Stimulated activated CD8-positive, alpha-beta memory T cell treated with anti-CD3 and anti-CD28 coated beads, Interleukin-4, amount 100 ng/mL, for 1 hour (primary cell): ENCODE measurements at places on chromosomes 7 and 10.

- no peak for DNase-seq
Measured at GRCh38 chr10:121309164-121309563, 289.1 kb downstream of the FGFR2 start.

GRCh38 chr7:84612981-84613681 is 418.5 kb upstream of the SEMA3A start:
- DNase-seq, result no peak

- no peak for DNase-seq
Measured at GRCh38 chr10:3867454-3868270, 82.7 kb upstream of the KLF6 start.

DNA sequence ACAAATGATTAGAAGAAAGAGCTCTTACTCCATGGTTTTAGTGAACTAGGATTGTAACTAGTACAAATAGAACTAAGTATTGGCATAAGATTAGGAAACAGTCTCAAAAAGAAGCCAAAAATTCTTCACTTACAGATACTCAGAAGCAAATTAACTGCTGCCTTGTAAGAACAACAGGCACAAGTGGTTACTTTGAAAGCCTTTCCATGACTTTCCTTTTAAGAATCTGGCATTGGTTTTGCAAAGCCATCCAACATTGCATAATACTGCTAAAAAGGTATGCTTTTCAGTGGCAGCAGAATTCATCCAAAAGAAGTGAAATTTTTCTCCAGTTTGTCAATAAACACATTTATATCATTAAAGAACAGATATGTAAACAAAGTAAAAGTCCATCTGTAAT is 126.8 kb upstream of the ODAD2 start:
- DNase-seq, result no peak

GRCh38 chr7:130304878-130305277 is 11.9 kb downstream of the CPA4 start:
- no peak for DNase-seq

DNA sequence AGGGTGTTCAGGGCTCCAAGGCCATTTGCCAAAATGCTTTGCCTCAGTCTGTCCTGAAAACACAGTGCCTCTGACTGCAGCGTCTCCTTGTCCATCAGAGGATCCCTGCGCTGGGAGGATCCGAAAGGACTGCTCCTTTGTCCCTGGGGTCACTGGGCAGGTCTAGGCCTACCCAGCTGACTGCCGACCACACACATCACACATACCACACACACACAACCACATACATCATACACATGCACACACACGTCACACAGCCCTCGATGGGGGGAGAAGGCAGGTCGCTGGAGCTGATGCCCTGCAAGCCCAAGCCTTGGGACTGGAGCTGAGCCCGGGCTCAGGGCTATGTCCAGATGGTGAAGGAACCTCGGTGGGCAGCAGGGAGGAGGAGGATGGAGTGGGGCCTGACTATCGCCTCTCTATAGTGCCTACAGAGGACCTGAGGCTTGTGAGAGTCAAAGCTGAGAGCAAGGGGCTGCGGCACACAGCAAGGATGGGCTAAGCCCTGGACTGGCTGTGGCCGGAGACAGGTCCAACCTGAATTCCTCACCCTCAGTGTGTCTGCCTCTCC is 29.1 kb downstream of the GPRIN2 start:
- no peak for DNase-seq

GRCh38 chr7:127021019-127021738 is 231.6 kb downstream of the GRM8 start:
- no peak for DNase-seq

DNA sequence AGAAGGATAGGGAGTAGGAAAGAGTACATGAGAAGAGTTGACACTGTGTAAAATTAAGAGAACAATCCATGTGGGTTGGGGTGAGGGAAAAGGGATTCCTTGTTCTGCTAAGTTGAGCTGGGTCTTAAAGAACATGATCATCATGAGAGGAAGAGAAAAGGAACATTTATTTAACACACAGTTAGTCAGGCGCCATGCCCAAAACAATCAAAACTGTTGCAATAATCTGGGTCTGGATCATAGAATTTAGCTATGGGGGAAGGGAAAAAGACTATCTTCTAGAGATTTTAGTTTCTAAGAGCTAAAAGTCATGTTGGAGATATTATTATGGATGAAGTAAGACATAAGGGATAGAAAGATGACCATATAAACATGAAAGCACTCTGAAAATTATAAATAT is 178.9 kb downstream of the SEM1 start:
- no peak for DNase-seq

- DNase-seq, result no peak
Measured at GRCh38 chr10:100575585-100576281, 40.0 kb downstream of the HIF1AN start.

GRCh38 chr10:121593281-121594075 is 4.8 kb downstream of the FGFR2 start:
- no peak for DNase-seq

- no peak for DNase-seq
Measured at GRCh38 chr7:27700501-27700900, 37.8 kb upstream of the HIBADH start.

DNA sequence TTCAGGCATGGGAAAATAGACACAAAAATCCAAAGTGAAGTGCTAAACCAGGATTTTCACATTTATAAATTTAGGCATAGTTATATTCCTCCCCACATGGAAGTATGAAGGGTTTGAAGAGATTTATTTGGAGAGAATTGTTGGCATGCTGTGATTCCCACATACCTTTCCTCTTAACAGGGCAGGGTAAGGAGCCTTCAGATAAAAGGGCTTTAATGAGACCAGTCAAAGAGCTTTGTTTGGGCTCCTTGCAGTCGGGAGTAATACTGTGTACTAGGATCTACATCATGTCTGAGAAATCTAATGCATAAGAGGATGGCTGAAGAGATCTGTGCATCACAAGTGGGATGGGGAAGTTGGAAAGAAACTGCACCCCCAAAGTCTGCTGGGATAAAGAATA is 140.8 kb upstream of the PTN start:
- DNase-seq, result no peak

DNA sequence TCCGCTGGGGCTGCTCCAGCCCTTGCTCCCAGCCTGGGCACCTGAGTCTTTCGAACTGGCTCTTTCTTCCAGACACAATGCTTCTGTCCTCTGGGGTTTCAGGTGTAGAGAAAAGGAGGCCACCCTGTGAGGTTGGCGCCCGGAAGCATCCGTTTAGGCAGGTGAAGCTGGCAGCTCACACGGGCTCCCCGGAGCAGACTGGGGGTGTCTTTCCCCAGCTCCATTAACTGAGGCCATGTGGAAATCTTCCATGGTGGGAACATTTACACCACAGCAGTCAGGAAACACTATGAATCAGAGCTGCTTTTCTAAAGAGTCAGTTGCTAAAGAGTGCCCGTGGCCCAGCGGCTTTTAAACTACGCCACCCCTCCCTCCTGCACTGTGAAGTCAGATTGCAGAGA is 29.2 kb downstream of the PRKAG2 start:
- DNase-seq, result no peak

GRCh38 chr10:70048030-70048723 is 4.5 kb upstream of the MACROH2A2 start:
- no peak for DNase-seq

DNA sequence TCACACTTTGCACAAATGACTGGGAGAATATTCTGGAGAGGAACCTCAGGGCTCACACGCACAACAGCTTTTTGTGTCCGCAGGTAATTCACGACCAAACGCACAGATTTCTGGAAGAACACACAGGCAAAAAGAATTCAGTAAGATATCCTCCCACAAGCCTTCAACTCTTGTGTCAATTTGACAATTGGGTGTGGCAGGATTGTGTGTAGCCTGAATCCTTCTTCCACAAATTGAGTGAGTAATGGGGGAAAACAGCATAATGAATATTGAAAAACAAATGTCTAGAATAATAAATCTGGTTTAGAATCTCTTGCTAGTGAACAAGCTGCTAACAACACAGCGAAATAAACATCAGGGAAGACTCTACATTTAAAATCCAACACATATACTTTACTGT is 125.6 kb downstream of the COBL start:
- no peak for DNase-seq

- DNase-seq, result no peak
Measured at GRCh38 chr10:131242007-131242406, 69.5 kb downstream of the TCERG1L start.

DNA sequence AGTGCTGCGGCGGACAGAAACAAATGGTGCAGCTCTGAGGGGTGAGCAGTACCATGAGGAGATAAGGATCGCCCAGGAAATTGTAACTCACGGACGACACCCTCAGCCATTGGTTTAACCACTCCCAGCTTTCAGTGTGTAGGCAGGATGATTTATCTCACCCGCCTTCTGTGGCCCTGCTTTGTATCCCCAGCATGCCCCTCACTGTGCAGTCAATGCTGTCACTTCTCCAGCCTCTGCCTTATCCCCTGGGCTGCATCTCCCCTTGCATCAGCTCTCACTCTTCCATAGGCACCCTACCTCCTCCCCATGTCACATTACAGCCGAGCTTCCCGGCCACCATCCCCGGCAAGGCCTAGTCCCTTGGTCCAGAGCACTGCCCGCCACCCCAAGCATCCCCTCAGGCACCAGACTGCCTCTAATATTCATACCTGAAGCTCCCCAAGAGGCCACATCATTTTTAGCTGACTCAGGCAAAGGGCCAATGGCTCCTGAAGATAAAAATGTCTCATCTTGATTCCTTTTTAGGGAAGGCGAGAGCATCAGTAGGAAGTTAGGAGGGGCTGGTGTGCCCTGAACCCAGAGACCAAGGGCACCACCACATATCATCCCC is 77.1 kb downstream of the CARD11 start:
- no peak for DNase-seq

GRCh38 chr10:43753397-43754061 is 104.8 kb upstream of the ZNF32 start:
- no peak for DNase-seq

- DNase-seq, result no peak
Measured at GRCh38 chr7:19663816-19664462, 44.9 kb downstream of the POLR1F start.

DNA sequence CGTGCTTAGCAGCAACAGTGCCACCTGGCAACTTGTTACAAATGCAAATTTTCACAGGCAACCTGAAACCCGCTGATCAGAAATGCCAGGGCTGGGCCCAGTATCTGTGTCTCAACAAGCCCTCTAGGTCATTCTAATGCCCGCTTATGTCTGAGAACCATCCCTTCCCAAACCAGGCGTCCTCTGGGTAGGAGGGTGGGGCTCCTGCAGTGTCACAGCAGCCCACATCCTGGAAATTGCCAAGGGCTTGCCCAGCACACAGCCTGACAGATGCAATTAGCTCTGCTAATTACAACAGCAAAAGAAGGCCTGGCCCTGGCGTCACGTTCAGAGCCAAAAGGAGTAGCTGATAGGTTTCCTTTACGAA is 15.9 kb downstream of the ITPRIP start:
- DNase-seq, result no peak

- DNase-seq, result no peak
Measured at GRCh38 chr7:77702968-77703472, 6.8 kb downstream of the RSBN1L start.

GRCh38 chr7:142476077-142476476 is 218.2 kb upstream of the PRSS58 start:
- no peak for DNase-seq

- DNase-seq, result no peak
Measured at GRCh38 chr10:79243181-79244067, 103.8 kb upstream of the PPIF start.

DNA sequence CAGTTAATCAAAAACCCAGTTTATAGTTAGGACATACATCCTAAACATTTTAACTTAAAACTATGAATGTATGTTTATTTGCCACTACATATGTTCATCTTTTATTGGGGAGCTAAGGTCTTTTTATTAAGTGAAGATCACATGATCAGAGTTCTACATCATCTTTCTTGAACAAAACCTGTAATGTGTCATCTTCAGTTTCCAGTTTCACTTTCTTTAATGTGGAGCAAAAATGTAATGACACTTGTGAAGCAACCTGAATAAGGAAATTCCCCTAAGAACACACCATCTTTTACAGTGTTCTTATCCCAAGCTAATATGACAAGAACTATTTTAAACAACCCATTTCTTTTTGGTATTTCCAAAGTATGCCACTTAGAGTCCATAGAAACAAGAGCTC is 166.7 kb upstream of the BET1 start:
- DNase-seq, result no peak

DNA sequence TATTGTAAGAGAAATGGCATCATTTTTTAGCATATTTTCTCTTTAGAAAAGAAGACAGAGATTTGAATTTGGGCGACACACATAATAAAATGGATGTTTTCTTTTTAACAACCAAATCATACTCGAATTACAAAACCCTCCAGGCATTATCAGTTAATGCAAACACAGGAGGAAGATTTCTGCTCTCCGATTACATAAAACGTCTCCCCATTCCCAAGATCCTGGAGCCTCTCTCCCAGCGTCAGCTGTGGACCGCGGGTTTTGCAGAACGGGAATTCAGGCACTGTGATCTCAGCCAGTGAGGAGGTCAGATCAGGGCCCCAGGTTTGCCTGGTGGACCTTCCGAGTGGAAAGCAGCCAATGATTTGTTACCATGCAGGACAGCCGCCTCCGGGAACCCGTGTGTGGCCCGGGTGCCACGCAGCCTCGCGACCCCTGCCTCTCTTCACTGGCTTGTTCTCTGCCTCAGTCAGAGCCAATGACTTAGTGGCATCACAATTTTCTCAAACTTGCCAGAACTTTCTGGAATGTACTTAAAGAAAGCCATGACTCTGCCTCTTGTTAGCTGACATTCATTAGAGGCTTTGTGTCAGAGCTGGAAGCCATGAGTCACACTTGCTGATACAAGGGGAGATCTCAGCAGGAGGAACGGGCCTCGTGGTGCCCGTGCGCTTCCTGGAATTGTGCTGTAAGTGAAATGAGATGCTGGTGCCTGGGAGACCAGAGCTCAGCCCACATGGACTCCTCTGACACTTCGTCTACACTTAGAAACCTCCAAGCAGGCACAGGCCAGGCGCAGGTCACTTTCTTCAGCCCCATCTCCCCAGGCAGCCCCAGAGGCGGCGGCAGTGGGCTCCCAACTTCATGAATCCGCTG is 246.1 kb downstream of the KLF6 start:
- DNase-seq, result no peak

DNA sequence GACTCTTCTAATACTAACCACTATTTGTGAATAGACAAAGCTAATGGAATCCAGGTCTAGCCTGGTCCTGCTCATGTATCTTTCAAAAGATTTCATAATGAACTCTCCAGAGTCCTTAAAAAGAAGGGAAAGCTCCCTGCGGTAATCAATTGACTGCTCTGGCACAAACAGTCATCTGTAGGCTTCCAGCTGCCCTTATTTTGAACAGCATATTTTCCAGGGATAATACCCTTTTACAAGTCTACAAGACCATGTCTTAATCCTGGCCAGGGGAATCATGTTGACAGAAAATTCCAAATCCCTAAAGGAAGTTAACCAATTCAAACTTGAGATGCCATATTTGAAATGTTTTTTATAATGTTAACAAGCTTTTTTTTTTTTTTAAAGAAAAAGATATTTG is 34.6 kb downstream of the ADAM12 start:
- no peak for DNase-seq

DNA sequence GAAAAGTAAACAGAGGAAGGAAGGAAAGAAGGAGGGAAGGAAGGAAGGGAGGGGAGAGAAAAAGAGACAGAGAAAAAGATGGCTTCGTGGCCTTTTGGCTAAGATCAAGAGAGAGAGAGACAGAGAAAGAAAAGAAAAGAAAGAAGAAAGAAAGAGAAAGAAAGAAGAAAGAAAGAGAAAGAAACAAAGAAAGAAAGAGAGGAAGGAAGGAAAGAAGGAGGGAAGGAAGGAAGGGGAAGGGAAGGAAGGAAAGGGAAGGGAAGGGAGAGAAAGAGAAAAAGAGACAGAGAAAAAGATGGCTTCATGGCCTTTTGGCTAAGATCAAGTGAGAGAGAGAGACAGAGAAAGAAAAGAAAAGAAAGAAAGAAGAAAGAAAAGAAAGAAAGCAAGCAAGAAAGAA is 91.4 kb downstream of the PRLHR start:
- DNase-seq, result no peak
